ENCODE measurements at places on chromosomes 13 and 19.

DNA sequence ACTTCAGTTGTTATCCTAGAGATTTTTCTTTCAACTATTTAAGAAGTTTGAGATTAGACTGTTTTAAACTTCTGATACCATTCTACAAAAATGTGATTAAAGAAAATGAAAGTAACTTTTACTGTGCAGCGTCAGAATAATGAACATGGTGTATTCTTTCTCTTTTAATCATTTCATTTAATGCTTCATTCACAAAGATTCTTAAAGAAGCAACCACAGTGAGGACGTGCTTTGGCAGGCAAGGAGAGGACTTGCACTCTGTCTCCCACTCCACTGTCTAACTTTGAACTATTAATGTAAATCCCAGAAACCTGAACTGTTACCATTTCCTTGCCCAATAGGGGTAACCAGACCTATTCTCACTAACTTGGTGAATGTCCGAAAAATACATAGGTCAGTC is 137.0 kb downstream of the KCNRG start:
- no peak for DNase-seq

DNA sequence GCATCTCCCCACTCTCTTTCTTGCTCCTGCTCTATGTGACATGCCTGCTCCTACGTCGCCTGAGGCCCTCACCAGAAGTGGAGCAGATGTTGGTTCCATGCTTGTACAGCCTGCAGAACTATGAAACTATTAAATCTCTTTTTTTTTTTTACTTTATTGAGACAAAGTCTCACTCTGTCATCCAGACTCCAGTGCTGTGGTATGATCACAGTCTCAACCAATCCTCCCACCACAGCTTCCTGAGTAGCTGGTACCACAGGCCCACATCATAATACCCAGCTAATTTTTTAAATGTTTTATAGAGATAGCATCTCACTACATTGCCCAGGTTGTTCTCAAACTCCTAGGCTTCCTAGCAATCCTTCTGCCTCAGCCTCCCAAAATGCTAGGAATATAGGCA is 1067.7 kb downstream of the PCDH9 start:
- no peak for DNase-seq

- no peak for DNase-seq
Observed at GRCh38 chr19:56142087-56142787, 1.1 kb downstream of the ZNF444 start.

- no peak for DNase-seq
Observed at GRCh38 chr13:90686442-90686841, 661.0 kb upstream of the MIR17HG start.

DNA sequence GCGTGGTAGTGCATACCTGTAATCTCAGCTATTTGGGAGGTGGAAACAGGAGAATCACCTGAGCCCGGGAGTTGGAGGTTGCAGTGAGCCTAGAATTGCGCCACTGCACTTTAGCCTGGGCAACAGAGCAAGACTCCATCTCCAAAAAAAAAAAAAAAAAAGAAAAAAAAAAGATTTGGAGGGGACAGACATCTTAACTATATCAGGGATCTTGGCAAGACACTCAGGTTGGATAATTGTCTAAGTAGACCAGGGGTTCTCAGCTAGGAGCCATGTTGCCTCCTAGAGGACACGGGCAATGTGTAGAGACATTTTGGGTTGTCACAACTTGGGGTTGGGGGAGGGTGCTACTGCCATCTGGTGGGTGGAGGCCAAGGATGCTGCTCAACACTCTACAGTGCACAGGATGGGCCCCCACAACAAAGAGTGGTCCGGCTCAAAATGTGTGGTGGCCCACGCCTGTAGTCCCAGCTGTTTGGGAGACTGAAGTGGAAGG is 1.9 kb upstream of the ZNF580 start:
- peak; percentile 74 for DNase-seq

DNA sequence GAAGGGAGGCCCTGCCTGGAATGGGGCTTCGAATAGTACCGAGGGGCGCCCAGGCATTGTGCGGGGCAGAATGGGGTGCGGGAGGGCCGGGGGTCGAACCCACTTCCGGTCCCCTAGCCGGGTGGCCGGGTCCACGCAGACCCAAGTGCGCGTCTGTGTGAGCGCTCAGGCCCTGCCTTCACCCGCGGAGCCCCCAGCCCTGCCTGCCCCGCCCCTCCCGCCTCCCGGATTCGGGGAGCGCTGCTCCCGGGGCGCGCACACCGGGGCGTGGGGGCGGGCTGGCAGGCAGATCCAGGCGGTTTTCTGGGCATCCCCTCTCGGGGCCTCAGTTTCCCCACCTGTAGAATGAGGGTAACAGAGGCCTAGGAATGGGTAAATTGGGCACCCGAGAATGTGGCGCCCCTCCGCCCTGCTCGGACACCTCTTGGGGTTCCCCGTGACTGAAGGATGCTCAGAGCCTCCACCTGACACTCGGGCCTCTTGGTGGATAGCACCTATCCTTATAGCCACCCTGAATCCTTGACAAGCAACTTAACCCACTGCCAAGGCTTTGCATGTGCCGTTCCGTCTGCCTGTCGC is 682 bp downstream of the PIK3R2 start:
- peak; percentile 21 for DNase-seq

- DNase-seq: no peak
Observed at GRCh38 chr13:45776748-45777147, 74.6 kb downstream of the CBY2 start.

DNA sequence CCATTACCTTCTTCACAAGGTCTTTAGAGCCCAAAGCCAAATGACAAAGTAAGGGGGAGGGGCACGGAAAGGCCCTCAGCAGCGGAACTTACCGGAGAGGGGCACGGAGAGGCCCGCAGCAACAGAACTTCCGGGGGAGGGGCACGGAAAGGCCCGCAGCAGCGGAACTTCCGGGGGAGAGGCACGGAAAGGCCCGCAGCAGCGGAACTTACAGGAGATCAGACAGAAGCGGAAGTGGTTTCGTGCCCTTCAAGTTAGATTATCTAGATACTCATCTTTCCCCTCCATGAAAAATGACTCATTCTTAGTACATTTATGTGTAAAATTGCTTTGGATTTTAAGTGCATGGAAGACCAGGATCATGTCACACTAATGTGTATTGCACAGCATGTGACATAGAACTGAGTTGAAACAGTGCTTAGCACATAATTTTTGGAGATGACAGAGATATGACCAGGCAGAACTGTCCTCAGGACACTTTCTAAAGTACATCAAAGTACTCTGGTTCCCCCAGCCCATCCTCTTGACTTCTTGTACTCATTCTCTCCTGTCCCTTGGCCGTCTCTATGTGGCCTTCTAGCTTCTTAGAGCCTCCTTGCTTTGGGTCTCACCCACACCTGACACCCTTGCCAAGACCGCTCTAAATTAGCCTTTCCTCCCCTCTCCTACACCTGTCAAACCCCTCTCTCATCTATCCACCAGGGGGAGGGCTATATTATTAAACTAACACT is 25.7 kb upstream of the TPTE2 start:
- peak; percentile 87 for DNase-seq

DNA sequence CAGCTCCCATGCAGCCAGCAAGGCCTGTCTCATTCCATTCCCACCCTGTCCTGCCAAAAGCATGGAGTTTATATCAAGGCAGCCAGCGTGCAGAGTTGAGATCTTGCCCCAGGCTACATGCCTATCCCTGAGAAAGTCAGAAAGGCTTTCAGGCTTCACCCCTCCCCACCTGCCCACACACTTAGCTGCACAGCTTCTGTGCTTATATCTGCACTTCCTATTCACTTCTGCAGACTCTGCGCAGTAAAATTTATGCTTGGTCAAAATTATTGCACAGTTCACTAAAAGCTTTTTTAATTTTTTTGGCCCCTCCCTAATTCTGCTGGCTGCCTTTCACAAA is 12.5 kb upstream of the ZNF675 start:
- DNase-seq: no peak

- DNase-seq: no peak
Observed at GRCh38 chr19:7788178-7788932, 25.3 kb downstream of the CLEC4M start.

DNA sequence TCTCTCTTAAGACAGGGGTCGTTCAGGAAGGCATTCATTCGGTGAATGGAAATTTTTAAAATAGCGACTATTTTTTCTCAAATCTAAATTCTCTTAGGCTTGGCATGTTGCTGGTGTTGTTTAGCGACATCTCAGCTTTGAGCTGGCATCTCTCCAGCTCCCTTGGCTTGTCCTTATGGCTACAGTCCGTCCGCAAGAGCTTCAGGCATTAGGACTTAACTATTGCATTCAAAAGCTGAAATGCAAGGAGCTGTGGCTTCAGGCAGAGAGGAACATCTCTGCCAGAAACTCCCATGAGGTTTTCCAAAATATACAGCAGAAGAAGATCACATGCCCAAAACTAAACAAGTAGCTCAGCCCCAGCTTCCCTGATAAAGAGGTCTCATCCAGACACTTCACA is 578.5 kb downstream of the EFNB2 start:
- no peak for DNase-seq
